WTC11 (cell line): ENCODE measurements at places on chromosomes 5 and 9.

DNA sequence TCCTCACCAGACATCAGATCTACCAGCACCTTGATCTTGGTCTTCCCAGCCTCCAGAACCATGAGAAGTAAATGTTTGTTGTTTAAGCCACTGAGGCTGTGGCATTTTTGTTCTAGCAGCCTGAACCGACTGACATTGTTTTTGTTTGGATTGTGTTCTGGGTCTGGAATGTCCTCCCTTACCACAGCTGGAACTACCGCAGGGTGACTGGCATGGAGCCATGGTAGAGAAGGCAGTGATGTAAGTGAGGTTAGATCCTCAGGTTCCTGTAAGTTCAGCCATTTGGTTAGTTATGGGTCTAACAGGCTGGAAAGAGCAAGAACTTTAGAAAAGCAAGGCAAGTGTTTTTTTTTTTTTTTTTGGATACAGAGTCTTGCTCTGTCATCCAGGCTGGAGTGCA lies 209.3 kb downstream of the DAB2IP start:
- no peak for DNase-seq

GRCh38 chr5:98791001-98791519 lies 17.6 kb downstream of the RGMB start:
- DNase-seq = no peak

- DNase-seq = no peak
Observed at GRCh38 chr5:102991802-102992201, 128.1 kb downstream of the GIN1 start.

- DNase-seq = no peak
Observed at GRCh38 chr5:87385802-87386201, 26.9 kb downstream of the CCNH start.

DNA sequence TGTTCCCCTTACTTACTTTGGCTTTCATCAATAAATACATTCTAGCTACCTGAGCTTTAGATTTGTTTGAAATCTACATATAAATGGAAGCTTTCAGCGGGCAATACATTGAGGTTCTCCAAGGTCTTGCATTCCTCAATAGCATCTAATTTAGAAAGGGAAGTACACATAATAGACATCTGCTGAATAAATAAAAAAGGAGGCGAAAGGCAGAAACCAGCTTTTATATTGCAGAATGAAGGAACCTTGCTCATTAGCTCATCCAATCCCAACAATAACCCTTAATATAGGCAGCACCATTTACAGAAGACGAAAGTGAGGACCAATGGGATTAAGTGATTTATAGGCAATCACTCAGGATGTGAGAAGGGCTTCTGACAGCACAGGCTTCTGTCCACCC lies 147.5 kb downstream of the MPDZ start:
- DNase-seq = no peak

GRCh38 chr9:12790883-12791282 lies 16.1 kb downstream of the LURAP1L start:
- DNase-seq = no peak

DNA sequence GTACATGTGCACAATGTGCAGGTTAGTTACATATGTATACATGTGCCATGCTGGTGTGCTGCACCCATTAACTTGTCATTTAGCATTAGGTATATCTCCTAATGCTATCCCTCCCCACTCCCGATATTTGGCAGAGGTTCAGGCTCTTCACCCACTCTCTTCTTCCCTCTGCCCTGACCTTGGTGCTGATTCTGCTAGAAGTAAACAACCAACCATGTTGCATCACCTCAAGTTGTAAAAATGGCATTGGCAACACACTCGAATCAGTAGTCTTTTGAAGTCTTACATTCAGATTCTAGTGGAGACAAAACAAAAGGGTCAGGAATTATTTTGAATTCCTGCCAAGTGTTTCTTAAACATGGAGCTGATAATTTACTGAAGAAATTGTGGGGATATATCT lies 40.0 kb downstream of the PRR16 start:
- DNase-seq = no peak
